Effector memory CD8-positive, alpha-beta T cell (primary cell): ENCODE measurements at places on chromosomes 11 and 22.

DNA sequence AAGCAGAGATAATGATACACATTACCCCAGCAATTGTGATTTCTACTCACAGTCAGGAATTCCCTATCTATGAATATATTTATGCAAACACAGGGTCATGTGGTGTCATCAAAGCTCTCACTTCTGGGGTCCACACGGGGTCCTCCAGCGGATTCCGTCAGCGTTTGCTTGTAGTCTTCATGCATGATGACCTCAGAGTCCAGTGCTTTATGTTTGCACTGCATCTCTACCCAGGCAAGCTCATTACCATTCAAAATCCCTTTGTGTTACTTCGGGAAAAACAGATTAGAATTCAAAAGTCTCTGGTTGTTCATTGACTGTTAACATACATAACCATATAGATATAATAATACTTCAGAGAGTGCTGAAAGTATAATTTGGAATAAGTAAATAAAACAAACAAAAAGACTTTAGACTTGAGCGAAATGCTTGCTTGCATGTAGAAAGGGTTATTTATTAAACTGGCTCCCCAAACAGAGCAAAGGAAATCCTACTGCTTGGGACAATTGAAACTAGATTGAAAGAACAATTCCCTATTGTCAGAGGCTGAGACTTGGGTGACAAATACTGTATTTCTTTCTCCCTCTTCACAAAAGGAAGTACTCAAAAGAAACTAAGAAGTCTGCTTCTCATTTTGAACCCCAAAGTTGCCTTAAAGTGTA is 423.1 kb downstream of the ETS1 start:
- no peaks in the 10 kb centered on the region for H3K27me3 ChIP-seq
- no peak for DNase-seq
- no peak overlapping the region for H3K4me3 ChIP-seq
- peaks cover 5% of the 10 kb centered on the region for H3K4me1 ChIP-seq
- H3K36me3 ChIP-seq = no peaks in the 10 kb centered on the region

DNA sequence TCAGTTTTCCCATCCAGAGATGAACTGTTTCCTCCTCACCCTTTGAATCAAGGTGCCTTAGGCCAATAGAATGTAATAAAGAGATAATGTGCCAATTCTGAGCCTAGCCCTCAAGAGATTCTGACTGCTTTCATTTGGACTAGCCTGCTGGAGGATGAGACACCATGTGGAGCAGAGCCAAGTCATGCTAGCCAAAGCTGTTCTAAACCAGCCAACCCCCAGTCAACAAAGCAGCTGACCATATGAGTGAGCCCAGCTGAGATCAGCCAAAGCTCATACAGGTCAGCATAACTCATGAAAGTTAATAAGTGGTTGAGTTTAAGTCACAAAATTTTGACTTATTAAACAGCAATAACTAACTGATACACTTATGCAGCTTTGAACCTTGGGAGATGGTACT is 66.7 kb upstream of the DBX1 start:
- peaks cover 16% of the 10 kb centered on the region for H3K27me3 ChIP-seq
- H3K4me3 ChIP-seq = no peak overlapping the region
- no peak overlapping the region for H3K27ac ChIP-seq
- H3K36me3 ChIP-seq = no peaks in the 10 kb centered on the region
- H3K4me1 ChIP-seq = no peaks in the 10 kb centered on the region

GRCh38 chr11:85941380-85941973 is 86.3 kb downstream of the CCDC83 start:
- no peaks in the 10 kb centered on the region for H3K27me3 ChIP-seq
- no peak overlapping the region for H3K27ac ChIP-seq

- H3K4me3 ChIP-seq = no peak overlapping the region
- peaks cover 4% of the 10 kb centered on the region for H3K4me1 ChIP-seq
- H3K36me3 ChIP-seq = peaks cover 7% of the 10 kb centered on the region
Observed at GRCh38 chr22:50030297-50031188, 18.0 kb upstream of the IL17REL start.
